Fibroblast of skin of back (primary cell): ENCODE measurements at places on chromosomes 11 and 22.
A peak's percentile ranks its signal among the peaks of the same experiment; 100 is the strongest.

DNA sequence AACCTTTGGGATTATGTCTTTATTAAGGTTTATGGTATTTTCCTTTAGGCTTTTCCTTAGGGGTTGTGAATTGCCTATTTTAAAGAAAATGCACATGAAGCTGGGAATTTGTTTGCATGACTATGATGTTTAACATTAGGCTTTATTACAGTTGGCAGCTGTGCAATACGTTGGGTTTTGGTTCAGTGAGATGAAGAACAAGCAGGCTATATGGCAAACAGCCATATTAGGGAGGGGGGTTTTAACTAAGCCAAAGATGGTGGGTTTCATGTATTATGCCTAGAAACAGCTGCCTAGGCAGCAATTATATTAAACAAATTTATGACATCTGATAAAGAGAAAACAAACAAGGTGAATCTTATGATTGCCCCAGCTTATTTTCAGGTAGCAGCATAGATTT lies 880.8 kb downstream of the FAM181B start:
- DNase-seq: no peak

GRCh38 chr11:34915136-34916014 lies 804 bp downstream of the APIP start:
- DNase-seq: no peak

DNA sequence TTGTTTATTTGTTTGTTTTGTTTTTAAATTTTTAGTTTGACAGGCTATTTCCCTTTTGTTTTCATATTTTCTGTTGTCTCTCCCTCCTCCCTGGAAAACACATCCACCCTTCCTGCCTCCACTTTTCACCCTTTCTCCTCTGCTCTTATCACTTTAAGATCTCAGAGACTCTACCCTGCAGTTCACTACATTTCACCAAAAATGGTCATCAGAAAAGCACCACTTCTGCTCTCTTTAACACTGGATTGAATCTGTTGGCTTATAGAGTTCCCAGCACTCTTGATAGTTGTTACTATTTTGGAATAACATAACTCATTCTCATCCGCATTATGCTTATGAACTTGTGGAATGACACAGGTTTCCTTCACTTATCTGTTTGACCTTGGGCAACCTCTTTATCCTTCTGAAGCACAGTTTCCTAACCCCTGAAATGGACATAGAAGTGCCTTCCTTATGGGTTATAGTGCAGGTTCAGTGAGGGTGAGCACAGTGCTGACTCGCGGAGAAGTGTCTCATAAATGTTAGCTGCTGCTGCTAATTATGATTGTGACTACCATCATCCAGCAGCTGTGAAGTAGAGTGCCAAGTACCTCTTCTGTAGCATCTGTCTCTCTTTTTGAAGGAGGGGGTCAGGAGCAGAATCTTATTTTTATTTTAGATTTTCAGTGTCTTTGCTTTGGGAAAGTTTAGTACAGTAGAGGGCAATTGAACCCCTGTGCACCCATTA lies 15.0 kb downstream of the TEAD1 start:
- no peak for DNase-seq

DNA sequence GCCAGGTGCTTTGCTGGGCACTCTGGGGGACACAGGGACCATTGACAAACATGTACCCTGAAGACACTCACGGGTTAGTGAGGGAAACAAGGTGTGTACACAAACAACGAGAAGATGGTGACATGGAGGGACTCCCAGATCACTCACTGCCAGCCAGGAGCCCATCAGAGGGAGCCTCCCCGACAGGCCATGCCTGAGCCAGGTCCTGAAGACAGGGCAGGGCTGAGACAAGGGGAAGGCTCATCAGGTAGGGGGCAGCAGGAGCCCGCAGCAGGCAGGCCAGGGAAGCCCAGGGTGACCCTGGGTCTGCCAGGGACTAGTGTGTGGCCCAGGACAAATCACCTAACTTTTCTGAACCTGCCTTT lies 127.9 kb downstream of the BUD13 start:
- DNase-seq: no peak

DNA sequence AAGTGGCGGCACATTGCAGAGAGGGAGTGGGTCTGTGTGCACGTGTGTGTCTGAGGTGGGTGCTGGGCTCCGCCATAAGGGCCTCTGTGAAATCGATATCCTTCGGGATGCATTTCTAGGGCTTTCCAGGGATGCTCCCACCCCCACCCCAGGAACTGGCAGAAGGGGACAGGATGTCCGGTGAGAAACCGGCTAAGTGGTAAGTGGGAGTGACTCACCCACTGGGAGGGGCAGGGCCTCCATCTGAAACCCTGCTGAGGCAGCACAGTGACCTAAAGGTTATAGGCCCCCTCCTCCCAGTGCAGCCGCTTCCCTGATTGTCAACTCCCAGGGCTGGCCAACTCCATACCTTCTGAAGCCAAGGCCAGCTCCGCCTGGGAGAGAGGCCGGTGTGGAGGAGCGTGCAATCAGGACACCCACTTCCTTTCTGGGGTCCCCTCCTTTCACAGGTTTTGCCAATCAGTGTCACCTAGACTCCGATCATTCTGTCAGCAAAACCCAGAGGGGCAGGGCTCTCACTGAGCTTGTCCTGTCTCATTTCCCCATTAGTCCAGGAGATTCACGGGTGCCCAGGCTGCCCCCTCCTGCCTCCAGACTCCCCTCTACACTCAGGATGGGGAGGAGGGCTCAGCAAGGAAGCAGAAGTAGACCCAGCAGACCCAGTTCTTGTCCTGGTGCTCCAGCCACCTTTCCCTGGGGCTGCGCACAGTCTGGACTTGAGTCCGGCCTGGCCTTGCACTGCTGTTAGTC lies 44.5 kb downstream of the NECTIN1 start:
- DNase-seq: peak; percentile 83

- DNase-seq: no peak
Observed at GRCh38 chr11:57466680-57467079, 6.4 kb downstream of the RTN4RL2 start.

GRCh38 chr11:96424693-96425092 lies 34.9 kb downstream of the JRKL start:
- DNase-seq: peak; percentile 59

DNA sequence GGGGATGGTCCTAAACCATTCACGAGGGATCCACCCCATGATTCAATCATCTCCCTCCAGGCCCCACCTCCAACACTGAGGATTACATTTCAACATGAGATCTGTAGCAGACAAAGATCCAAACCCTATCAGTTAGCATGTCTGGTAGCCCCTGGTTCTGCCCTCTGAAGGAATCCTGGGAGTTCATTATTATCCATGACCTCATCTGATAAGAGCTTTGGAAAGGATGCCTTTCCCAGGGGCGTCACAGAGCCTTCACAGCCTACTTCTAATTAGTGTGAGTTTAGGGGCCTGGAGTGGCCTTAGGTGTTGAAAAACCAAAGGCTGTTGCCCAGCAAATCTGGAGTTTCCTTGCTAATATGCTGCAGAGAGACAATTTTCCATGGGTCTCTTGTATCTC lies 8.6 kb upstream of the EIF3M start:
- peak; percentile 2 for DNase-seq

DNA sequence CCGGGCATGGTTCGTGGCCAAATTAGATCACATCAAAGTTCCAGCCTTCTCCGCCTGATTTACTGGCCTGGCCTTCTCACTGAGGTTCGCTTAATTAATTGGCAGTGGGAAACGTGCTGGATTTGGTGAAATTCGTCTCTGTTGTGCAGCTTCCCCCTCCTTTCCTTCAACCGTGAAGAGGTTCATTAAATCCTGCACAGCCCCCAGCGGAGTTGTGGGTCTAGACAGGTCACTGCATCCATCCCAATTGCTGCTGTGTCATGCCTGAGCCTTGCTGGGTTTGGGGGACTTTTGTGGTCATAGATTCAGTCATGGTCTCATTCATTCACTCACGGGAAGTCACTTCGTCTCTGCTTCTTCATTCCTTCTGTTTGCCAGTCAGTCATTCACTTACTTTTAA lies 90.0 kb downstream of the INSC start:
- no peak for DNase-seq

DNA sequence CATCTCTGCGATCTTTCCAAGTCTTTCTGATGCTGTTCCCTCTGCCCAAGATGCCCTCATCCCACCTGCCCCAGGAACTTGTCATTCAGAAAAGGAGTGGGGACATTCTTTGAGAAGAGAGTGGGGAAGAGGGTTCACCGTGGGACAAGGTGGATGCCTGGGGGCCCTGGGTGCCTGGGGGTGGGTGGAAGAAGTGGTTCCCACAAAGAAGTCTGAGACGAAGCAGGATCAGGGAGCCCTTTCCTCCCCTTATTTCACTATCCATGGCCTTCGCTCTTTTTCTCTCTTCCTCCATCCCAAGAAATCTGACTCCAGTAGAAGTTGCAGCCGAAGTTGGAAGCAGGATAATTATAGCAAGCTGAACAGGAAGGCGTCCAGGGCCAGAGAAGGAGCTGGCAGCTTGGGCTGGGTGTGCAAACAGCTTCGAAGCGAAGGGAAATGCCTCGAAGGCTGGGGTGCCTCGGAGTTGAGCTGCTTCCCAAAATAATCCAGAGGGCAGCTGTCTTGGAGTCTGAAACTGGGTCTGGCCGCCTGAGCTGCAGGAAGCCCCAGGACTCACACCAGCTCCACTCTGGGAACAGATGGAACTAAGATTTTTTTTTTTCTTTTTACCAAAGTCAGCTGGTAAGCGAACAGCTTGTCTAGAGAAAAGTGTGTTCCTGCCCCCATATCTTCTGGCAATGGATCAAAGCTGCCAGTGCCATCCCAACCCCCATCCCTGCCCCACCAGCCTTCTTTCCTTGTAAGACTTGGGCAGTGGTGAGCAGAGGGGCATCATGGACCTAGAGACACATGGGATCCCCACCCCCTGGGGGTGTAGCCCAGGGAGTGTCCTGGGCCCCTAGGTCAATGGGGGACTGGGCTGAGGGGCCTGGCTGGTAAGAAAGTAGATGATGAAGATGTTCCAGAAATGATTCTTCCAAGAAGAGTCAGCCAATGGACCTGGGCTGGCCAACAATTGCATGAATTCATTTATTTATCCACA lies 31.5 kb downstream of the PARVG start:
- peak; percentile 26 for DNase-seq

- DNase-seq: no peak
Observed at GRCh38 chr11:35105319-35106079, 33.5 kb upstream of the CD44 start.

GRCh38 chr11:100942016-100942415 lies 187.6 kb downstream of the PGR start:
- peak; percentile 45 for DNase-seq

DNA sequence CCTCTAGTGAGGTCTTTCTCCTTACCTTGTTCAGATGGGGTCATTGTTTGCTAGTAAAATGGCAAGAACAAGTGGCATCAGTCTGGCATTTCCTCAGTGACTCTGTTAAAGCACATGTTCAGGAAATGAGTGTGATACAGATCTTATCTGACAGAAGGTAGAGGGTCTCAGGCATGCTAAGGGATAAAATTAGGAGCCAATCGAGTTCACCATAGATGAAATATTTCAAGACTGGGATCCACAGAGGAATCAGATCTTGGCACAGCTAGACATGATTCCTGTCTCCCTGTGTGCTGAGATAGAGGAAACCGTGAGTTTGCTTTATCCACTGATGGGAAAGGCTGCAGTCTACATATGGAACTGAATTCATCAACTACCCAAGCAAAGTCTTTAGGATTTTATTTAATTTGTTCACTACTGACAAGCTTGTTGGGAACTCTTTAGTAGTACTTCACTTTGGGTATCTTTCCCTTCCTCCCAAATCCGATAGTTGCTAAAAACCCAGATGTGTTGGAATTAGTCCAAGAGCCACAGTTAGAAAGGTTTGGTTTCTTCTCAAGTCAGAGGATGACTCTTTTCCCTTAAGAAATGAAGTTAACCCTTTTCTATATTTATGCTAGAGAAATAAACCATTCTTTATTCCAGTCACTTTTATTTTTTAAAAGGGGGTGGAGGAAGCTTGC lies 18.4 kb downstream of the FAM118B start:
- DNase-seq: no peak

- DNase-seq: peak; percentile 96
Observed at GRCh38 chr11:101555366-101555765, 28.4 kb downstream of the TRPC6 start.

- peak; percentile 80 for DNase-seq
Observed at GRCh38 chr11:46948378-46949131, 12.0 kb downstream of the CSTPP1 start.

GRCh38 chr11:126079621-126080124 lies 17.0 kb upstream of the CDON start:
- no peak for DNase-seq

DNA sequence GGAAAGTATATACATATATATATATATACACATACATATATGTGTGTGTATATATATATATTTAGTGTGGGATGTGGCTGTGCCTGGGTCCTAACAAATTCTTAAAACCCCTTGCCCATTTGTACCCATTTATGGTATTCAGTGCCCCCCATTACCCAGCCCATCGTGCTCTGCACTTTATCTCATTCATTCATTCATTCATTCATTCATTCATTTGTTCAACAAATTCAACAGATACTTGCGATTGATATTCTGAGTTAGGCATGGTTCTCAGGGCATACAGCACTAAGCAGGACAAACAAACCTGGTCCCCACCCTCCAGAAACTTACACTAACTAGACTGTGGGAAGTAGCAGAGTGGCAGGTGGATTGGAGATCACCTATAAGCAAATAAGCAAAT lies 56.6 kb upstream of the LMO2 start:
- DNase-seq: no peak
